ENCODE measurements at places on chromosomes 5 and 9.

DNA sequence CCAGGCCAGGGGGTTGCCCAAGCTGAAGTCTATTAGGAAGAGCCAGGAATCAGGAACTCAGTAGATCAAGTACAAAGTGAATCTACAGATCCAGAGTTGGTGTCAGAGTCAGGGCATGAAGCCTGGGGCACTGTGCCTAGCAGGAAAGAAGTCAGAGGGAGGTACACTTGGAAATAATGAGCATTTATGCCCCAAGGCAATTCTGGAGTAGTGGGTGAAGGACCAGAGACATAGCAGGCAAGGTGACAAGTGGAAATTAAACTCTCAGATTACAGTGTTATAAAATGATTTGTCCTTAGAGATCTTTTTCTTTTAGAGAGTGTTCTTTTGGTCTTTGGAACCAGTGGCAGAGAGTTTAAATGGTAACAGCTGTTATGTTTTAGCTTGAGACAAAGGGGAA, 138.0 kb downstream of the ADAMTSL1 start:
- DNase-seq: no peak

DNA sequence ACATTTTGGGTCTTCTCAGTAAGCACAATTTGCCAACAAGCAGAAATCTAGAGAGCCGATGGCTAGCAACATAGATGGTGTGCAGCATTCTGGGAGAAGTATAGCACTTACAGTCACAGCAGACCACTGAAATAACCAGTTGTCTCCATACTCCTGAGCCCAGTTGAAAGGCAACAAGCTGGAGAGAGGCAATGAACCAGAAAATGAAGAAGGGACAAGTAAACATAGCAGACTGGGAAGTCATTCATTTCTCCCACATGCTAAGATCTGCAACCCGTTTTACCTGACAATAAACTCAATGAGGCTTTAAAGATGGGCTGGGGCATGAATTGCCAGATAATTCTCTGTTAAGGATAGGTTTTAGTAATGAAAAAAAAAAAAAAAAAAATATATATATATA, 575.6 kb upstream of the GRAMD2B start:
- DNase-seq: no peak

- DNase-seq: peak; percentile 61
These were observed 7.9 kb upstream of the NEUROG1 start for GRCh38 chr5:135543485-135544304.

GRCh38 chr9:89052470-89053097, 61.3 kb downstream of the S1PR3 start:
- DNase-seq: no peak

DNA sequence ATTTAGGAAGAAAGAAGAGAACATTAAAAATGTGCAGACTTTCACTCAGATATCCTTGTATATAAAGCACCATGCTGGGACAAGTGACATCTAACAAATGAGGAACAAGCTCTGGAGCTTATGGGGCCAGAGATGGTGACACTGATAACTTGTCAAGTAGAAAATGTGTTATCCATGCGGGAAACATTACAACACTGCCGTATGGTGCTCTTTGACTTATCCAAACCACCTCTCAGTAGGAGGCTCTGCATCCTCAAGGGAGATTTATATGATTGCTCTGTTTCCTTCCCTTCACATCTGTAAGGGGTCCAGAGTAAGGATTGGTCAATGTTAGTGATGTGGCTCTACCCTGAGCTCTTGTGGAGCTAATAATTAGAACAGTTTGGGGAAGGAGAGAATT, 23.5 kb downstream of the KCTD16 start:
- no peak for DNase-seq

GRCh38 chr5:36457511-36458270, 148.7 kb upstream of the SLC1A3 start:
- no peak for DNase-seq

GRCh38 chr9:120775859-120776258, 17.4 kb downstream of the FBXW2 start:
- DNase-seq: no peak

- DNase-seq: no peak
These were observed 668.4 kb upstream of the CDH9 start for GRCh38 chr5:27706832-27707231.

DNA sequence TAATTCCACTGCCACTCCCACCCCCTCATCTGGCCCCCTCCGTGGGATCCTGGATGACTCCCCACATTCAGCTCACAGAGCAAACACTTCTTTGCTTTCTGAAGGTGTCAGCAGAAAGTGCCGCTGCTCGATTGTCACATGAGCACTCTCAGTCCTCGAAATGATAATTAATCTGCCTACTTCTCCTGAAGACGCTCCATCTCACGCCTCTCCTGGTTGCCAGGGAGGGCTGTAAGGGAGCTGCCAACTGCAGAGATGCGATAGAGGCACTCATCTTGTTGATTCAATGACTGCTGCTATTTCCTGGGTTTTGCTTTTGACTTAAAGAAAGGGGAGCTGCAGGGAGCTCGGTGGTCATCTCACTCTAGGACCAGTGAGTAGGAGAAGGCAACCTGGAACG, 206.5 kb downstream of the DAB2IP start:
- no peak for DNase-seq

DNA sequence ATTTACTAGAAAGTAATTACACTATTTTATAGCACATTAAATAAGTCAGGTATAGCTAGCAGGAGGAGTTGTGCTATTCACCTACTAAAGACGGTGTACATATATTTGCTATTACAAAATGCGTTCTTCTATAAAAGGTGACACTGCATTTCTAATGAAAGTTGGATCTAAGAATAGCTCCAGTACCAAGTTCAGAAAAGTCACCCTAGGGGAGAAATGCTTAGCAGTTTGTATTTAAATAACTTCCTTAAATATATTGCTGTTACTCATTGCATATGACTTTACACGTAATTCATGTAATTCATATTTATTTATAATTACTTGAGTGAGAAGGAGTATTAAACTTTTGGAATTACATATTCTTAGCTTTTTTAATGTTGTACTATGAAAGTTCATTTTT, 7.0 kb upstream of the SUB1 start:
- DNase-seq: no peak

DNA sequence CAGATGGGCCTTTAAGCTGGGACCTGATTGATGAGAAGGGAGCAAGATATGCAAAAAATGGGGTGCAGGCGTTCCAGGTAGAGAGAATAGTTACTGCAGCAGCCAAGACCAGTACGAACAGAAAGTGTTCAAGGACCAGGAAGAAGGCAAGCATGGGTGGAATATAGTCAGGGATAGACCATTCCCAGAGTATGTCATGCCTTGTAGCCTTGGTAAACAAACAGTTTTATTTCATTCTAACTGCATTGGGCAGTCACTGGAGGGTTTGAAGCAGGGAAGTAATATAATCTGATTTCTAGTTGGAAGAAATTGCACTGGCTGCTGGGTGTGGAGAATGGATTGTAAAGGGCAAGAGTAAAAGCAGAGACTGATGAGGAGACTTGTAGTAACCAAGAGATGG, 30.5 kb upstream of the IL13 start:
- no peak for DNase-seq

- DNase-seq: peak; percentile 59
These were observed 2.6 kb upstream of the AFAP1L1 start for GRCh38 chr5:149268928-149269557.

GRCh38 chr5:65512170-65512937, 30.6 kb upstream of the ADAMTS6 start:
- no peak for DNase-seq

DNA sequence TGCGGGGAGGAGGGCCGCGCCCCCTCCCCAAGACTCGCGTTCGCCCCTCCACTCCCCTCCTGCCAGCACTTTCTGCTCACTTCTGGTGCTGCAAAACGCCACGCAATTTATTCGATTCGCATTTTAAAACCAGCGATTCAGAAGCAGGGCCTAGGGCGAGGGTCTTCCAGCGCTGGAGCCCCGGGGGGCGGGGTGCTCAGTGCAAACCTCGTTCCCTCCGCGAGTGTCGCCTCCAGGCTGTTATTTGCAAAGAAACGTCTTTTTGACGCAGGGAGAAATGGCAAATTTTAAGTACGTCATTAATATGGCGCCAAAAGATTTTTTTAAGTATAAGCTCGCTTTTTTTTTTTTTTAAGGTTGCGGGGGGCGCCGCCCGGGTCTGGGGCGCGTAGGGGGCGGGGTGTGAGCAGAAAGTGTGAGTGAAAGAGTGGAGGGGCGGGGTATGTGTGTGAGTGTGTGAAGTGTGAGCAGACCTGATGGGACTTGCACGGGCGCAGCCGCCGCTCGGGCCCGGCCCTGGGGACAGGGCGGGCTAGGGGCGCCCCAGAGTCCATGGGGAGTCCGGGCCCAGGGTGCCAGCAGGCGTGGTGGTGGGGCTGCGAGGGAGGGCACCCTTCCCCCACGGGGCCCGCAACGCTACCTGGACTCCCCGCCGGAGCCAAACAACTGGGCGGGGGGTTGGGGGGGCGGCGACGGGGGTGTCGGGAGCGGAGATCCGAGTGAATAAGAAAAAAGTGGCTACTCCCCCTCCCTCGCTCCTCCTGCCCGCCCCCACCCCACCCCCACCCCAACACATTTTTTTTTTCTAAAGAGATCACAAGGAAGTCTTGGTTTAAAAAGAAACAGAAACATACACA, at the start of gene JADE2:
Gene JADE2, plus strand, starts transcription at position 845 of the 857 bp plus-strand sequence. CDS start 10,188 bp downstream, outside the sequence.
- DNase-seq: peak; percentile 91

- no peak for DNase-seq
These were observed 102.0 kb upstream of the SMC5 start for GRCh38 chr9:70156729-70157128.

- no peak for DNase-seq
These were observed 201.7 kb downstream of the SGCD start for GRCh38 chr5:156528673-156529072.

GRCh38 chr9:977838-978830, 1.7 kb downstream of the DMRT3 start:
- DNase-seq: no peak

GRCh38 chr9:13970018-13970417, 343.9 kb downstream of the NFIB start:
- DNase-seq: no peak

GRCh38 chr9:121827251-121827967, 176.0 kb downstream of the DAB2IP start:
- DNase-seq: no peak

- no peak for DNase-seq
These were observed 52.4 kb downstream of the ASS1 start for GRCh38 chr9:130497139-130497538.

DNA sequence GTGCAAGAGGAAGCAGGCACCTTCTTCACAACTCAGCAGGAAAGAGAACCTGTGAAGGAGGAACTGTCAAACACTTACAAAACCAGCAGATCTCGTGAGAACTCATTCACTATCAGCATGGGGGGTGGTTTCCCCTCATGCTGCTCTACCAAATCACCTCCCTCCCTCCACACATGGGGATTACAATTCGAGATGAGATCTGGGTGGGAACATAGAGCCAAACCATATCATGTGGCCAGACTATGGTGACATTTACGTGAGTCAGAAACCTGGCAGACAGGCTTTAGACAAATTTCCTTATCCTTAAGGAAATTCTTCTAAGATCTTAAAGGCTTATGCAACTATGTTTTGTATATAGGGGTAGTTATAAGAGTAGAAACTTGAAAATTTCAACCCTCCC, 8.7 kb upstream of the AOPEP start:
- no peak for DNase-seq

DNA sequence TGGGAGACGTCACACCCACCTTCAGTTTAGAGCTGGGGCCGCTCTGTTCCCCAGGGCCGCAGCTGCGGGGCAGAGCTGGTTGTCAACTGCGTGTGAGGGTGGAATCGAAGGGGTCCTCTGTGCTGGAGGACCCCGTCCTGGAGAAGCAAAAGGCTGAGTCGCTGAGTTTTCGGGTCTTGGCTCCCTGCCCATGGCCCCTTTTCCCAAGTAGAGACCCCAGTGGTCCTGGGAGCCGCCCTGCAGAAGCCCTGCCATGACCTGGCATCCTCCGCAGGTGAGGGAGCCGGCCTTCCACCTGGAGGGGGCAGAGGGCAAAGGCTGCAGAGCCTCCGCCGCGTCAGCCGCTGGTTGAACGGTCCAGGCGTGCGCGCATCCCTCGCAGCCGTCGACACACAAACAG, 90.4 kb upstream of the COL5A1 start:
- no peak for DNase-seq

DNA sequence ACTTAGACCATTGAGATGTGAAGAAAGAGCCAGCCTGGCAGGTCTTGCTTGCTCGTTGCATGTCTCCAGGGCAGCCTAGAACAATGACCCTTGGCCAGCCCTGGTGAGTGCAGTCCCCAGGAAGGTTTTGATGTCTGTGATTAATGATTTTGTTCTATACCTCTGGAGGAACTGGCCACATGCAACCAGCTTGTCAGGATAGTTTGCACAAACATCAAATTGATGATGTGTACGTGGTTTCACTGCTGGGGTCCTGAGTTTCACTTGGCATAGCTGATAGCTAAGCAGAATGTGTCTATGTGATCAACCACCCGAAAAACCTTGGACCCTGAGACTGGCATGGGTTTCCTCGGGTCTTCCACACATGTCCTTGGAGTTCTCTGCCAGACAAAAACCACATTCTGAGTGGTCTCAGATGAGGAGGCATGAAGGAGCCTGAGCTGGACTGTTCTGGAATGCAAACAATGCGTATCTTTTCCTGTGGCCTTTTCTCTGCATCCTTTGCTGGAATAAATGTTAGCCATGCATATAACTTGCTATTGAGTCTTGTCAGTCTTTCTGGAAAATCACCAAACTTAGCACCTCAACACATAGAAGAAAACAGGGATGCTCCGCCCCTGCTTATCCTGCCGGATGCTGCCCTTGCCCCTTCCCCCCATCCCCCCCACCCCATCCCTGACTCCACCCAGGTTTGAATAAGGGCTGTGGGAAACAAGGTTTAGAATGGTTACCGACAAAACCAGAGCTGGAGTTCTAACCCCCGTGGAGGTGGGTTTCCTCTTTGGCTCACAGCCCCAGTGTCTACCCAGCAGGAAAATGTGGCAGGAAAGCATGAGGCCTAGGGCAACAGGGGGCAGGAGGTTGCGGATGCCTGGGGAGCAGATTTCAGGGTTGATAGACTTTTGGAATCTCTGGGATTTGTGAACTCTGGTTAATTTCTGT, 50.1 kb upstream of the ANKRD33B start:
- no peak for DNase-seq

DNA sequence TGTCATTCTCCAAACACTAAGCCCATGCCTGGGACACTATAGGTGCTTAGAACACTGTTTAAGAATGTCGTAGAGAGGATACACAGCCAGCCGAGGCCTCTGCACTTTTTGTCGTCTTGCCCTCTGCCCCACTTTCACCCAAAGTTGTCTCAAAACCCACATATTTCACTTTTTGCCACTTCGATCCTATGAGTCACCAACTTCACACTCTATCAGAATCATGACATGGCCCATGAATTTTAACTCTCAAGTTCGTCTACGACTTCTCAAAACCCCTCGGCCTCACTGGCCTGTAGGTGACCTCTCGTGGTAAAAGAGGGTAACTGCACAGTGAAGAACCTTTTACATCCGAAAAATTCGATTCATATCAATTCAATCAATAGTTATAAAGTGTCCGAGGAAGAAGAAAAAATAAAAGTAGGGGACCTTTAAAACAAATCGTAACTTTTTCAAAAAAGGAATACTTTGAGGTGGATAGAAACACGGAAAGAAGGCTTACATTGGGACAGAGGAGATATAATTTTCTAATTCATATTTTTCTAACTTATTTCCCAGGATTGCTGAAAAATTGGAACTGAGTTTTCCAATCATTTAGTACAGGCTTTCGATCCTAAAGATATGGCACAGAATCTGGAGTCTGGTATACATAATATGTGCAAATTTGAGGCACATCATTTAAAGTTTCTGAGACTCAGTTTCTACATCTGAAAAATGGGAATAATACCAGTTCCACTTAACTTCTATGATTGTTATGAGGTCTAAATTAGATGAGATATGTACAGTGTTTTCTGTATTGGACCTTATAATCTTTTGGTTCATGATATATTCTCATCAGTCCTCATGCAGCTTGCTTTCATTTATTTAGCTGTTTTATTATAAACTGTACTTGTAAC, 122.6 kb downstream of the APBA1 start:
- peak; percentile 73 for DNase-seq

- DNase-seq: no peak
These were observed 39.8 kb upstream of the GLRA1 start for GRCh38 chr5:151964471-151964870.

Measured in stomach (tissue), 19 donors.